KG1 (cell line): ENCODE measurements at places on chromosomes 6 and 20.

- DNase-seq = no peak
Measured at GRCh38 chr6:5663259-5663658, 343.5 kb downstream of the NRN1 start.

DNA sequence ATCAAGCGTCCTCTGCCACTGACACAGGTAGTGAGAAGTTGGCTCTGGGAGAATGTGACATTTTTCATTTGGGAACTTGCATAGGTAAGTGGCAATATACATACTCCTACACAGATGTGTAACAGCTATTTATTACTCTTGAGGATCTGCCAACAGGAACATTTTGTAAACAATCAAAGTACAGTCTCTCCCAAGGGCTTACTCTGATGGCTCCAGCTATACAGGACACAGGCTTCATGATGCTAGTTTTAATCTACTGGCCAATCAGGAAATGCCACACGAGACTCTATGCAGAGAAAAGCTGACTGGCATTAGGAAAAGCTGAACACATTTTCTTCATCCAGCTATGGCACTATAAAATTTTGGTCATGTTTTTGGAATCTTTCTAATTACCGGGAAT lies 57.8 kb downstream of the POPDC3 start:
- DNase-seq = no peak

DNA sequence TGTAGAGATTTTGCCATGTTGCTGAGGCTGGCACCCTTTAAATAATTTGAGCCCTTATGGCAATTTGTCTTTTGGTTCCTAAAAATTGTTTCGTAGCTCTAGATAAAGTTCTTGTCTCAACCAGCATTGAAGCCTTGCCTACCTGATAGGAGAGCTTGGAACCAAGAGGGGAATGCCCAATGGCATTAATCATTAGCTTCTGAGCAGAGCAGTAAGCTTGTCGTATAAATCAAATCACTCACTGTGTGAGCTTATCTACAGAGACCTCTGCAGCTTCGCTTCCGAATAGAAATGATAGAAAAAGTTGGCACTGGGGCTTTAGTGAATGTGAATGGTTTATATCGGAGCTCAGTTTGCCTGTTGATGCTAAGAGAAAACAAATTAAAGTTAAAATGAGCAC lies 10.7 kb downstream of the ANKRD6 start:
- DNase-seq = no peak

- no peak for DNase-seq
Measured at GRCh38 chr6:35895560-35895959, 25.3 kb downstream of the SRPK1 start.

GRCh38 chr6:122405417-122405816 lies 6.0 kb downstream of the HSF2 start:
- DNase-seq = no peak

DNA sequence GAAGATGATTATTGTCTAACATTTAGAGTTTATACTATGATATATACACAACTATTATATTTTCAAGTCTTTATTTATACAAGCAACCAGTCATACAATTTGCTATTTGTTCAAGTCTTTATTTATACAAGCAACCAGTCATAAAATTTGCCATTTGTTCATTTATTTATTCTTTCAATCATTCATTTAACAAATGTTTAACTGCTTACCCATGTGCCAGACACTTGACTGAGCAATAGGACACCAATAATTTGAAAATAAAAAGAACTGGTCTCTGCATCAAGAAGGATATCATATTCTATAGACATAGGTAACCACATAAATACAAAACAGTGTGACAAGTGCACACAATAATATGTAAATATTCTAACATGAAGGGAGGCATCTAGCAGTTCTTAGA lies 20.3 kb downstream of the GRIK2 start:
- no peak for DNase-seq

DNA sequence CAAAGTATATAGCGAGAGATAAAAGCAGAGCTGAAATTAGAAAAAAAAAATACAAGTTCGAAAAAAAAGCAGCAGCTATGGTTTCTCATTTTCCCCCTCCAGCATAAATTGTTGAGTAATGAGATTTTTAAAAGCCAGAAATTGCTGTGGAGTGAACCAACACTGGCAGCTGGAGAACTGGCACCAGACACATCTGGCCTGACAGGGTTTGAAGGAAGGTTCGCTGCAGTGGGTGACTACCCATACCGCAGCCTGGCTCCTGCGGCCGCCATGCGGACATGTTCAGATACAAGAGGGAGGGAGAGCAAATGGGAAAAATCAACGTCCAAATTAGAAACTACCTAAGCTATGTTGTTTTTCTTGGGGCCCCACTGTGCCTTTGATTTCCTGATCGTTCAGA lies 3.3 kb downstream of the APCDD1L start:
- no peak for DNase-seq

- DNase-seq = no peak
Measured at GRCh38 chr20:24583169-24583792, 113.9 kb downstream of the SYNDIG1 start.

GRCh38 chr20:370977-371754 lies 9.4 kb upstream of the TRIB3 start:
- DNase-seq = no peak

DNA sequence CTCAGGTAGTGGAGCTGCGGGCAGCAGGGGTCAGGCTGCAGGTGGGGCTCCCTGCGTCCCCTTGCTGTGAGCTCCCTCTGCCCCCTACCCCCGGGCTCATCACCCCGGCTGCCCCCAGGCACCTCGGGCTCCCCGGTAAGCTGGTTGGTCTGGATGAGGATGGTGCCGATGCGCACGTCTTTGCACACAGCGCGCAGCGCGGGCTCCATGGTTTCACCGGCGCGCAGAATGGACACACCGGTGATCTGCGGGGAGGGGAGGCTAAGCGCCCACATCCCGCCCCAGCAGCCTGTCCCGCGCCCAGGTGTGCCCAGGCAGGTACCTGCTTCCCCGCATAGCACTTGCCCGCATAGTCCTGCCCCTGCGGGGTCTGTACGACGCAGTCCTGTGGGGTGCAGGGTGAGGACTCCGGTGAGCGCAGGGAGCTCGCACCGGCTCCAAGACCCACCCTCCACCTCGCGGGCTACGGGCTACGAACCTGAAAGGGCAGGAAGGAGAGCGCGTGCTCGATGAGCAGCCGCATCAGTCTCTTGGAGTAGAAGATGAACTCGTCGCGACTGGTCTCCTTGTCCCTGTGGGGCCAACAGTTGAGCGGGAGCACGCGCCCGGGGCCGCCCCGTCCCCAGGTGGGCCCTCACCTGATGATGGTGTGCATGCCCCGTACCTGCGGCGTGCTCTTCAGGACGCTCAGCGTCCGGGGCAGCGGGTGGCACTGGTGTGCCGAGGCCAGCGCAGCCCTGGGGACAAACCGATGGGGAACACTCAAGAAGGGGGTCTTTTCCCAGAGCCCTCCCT lies 15.5 kb downstream of the UCKL1 start:
- no peak for DNase-seq

DNA sequence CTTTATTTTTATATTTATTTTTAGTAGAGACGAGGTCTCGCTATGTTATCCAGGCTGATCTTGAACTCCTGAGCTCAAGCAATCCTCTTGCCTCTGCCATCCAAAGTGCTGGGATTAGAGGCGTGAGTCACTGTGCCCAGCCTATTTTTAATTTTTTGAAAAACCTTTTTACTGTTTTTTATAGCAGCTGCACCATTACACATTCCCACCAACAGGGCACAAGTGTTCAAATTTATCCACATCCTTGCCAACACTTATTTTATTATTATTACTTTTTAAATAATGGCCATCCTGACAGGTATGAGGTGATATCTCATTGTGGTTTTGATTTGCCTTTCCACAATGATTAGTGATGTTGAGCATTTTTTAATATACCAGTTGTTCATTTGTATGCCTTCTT lies 42.5 kb downstream of the PACSIN1 start:
- no peak for DNase-seq

- DNase-seq = no peak
Measured at GRCh38 chr6:132067286-132067685, 116.1 kb upstream of the CCN2 start.

DNA sequence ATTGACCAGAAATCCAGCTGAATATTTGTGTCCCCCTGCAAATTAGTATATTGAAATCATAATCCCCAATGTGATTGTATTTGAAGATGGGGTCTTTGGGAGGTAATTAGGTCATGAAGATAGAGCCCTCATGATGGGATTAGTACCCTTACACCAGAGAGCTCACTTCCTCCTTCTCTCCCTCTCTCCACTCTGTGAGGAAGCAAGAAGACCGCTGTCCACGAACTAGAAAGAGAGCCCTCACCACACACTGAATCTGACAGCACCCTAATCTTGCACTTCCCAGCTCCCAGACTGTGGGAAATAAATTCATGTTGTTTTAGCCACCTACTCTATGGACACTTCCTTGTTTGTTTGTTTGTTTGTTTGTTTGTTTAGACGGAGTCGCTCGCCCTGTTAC lies 11.9 kb upstream of the PLAGL1 start:
- DNase-seq = no peak

GRCh38 chr6:113632220-113632864 lies 224.8 kb upstream of the MARCKS start:
- no peak for DNase-seq

GRCh38 chr6:170475118-170475517 lies 78.0 kb downstream of the PSMB1 start:
- no peak for DNase-seq

GRCh38 chr6:24125980-24126379 lies at the start of gene NRSN1:
TSS of gene NRSN1 (plus strand) at chr6:24126215. CDS start at chr6:24134328, 8,113 bp downstream.
- no peak for DNase-seq

DNA sequence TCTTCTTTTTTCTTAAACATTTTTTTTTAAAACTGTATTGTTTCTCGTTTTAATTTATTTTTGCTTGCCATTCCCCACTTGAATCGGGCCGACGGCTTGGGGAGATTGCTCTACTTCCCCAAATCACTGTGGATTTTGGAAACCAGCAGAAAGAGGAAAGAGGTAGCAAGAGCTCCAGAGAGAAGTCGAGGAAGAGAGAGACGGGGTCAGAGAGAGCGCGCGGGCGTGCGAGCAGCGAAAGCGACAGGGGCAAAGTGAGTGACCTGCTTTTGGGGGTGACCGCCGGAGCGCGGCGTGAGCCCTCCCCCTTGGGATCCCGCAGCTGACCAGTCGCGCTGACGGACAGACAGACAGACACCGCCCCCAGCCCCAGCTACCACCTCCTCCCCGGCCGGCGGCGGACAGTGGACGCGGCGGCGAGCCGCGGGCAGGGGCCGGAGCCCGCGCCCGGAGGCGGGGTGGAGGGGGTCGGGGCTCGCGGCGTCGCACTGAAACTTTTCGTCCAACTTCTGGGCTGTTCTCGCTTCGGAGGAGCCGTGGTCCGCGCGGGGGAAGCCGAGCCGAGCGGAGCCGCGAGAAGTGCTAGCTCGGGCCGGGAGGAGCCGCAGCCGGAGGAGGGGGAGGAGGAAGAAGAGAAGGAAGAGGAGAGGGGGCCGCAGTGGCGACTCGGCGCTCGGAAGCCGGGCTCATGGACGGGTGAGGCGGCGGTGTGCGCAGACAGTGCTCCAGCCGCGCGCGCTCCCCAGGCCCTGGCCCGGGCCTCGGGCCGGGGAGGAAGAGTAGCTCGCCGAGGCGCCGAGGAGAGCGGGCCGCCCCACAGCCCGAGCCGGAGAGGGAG lies 580 bp downstream of the VEGFA start:
- peak; percentile 25 for DNase-seq

DNA sequence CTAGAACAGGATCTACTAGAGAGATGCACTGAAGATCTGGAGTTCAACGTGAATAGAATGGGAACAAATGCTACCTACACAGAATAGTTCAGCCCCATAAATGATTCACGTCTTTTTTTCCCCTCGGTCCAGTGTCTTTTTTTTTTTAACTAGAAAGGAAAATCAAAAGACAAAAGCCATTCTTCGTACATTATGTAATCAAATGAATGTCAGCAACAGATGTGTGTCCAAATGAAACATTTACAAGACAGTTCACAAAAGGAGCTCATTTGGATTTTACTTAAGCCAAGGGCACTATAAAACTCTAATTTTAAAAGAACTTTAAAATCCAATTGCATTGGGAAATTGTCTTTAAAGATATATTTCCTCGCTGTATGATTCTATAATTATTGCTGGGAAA lies 42.4 kb downstream of the FAM184A start:
- no peak for DNase-seq

GRCh38 chr20:571754-572441 lies 28.3 kb upstream of the CSNK2A1 start:
- DNase-seq = no peak

GRCh38 chr6:5093231-5094015 lies 8.3 kb downstream of the PPP1R3G start:
- no peak for DNase-seq

DNA sequence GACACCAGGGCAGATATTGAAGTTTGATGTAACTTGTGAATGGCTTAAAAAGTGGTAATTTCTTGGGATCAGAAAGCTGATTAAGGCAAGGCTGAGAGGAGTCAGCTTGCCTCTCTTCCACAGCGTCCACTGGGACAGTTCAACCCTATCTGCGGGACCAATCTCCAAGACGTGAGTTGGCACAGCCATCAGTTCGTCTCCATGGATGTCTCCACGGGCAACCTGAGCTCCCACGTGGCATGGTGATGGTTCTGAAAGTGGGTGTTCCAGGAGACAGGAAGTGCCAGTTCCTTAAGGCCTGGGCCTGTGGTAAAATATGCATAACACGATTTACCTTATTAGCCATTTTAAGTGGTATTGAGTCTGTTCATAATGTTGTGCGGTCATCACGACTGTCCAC lies 67.9 kb upstream of the BHLHE23 start:
- DNase-seq = no peak

DNA sequence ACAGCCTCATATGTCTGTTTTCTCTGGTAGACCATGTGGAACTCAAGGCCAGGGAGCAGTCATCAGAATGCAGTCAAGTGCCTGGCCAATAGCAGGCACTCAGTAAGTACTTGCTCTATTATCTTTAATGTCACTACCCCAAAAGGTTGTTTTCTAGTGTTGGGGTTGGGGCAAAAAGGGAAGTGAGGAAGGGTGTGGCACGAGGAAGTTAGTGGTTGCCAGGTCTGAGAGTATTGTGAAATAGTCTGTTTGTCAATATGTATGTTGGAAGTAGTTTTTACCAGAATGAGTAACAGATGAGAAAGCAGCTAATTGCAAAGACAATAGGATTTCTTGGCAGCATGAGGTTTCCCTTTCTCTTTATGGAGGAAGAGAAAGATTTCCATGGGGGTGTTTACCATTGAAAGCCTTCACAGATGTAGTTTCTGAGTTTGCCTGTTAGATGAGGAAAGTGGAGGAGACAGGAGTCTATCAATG lies 59.5 kb upstream of the ARMH2 start:
- no peak for DNase-seq

- DNase-seq = no peak
Measured at GRCh38 chr6:128346569-128346968, 173.8 kb downstream of the PTPRK start.

GRCh38 chr20:51528263-51529027 lies 14.1 kb downstream of the NFATC2 start:
- DNase-seq = no peak

GRCh38 chr6:144782634-144783033 lies 497.5 kb downstream of the UTRN start:
- DNase-seq = no peak

GRCh38 chr6:166032366-166033200 lies 135.1 kb downstream of the TBXT start:
- no peak for DNase-seq

DNA sequence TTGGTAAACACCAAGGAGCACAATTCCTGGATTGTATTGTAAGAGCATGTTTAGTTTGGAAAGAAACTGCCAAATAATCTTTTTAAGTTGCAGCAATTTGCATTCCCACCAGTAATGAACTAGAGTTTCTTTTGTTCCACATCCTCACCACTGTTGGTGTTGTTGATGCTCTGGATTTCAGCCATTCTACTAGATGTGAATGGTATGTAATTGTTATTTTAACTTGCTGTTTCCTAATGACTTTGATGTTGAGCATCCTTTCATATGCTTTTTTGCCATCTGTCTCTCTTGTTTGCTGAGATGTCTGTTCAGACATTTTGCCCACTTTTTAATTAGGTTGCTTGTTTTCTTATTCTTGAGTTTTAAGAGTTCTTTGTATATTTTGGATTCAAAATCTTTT lies 1654.1 kb downstream of the GRIK2 start:
- DNase-seq = no peak
